GM12878 (cell line): ENCODE measurements at places on chromosomes 11 and 22. TPM values are rescaled to one million over a fixed set of nuclear protein-coding genes. Genes with fewer than 3 reads are reported as not detected.

DNA sequence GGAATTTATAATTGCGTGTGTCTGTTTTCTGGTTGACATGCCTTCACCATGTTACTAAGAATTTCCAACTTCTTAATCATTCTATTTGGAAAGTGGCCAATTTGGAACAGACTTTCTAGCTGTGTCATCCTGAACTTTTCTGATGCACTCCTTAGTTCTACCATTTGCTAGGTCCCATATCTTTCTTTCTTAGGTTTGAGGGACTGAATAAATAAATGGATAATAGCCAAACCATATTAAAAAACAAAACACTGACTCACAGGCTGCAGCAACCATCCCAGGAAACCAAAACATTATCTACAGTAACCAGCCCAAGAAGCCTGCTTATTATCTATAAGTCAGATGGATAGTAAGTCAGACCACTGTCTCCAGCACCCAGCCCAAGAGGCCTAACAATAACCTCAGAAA, 57.5 kb upstream of the PLET1 start:
- no peak for DNase-seq
- no peak overlapping the region for H3K4me3 ChIP-seq
- H3K4me1 ChIP-seq, result no peaks in the 10 kb centered on the region
- no peak overlapping the region for H3K27ac ChIP-seq

- no peak for DNase-seq
- no peak overlapping the region for H3K4me3 ChIP-seq
- peaks cover 36% of the 10 kb centered on the region for H3K27me3 ChIP-seq
- H3K4me1 ChIP-seq, result peaks cover 13% of the 10 kb centered on the region
- no peaks in the 10 kb centered on the region for H3K36me3 ChIP-seq
These were observed 2.7 kb downstream of the NAV2 start for GRCh38 chr11:19715373-19715772.

- no peak for DNase-seq
- no peak overlapping the region for H3K27ac ChIP-seq
- no peaks in the 10 kb centered on the region for H3K36me3 ChIP-seq
- 0 out of 2 replicates have a peak, but pooled peaks cover 3% of the 10 kb centered on the region for H3K27me3 ChIP-seq
- no peaks in the 10 kb centered on the region for H3K4me1 ChIP-seq
These were observed 56.8 kb upstream of the B3GAT1 start for GRCh38 chr11:134468796-134469195.

DNA sequence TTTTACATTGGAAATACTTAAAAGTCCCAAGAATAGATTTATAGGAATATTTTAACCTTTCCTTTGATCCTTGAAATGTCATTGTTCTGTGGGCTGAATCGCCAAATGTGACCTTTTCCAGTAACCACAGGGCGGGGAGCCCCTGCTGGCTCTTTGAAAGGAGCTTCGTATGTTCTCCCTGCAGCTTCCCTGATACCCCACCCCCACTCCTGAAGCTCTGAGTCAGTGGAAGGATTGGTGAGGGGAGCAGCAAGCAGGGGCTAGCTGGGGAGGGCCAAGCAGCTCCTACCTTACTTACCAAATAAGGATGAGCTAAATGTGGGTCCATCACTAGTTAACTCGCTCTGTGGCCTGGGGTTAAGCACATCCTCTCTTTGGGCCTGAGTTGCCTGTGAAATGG, 87.7 kb downstream of the CHST1 start:
- H3K4me1 ChIP-seq, result no peaks in the 10 kb centered on the region
- H3K27me3 ChIP-seq, result no peaks in the 10 kb centered on the region; the same call in none of the 2 replicates
- H3K36me3 ChIP-seq, result no peaks in the 10 kb centered on the region

- no peaks in the 10 kb centered on the region for H3K36me3 ChIP-seq
- no peak for DNase-seq
These were observed 1053.8 kb downstream of the LRRC4C start for GRCh38 chr11:40405614-40406013.

GRCh38 chr11:73929388-73929787, 21.4 kb upstream of the DNAJB13 start:
- H3K4me1 ChIP-seq, result no peaks in the 10 kb centered on the region
- peaks cover 6% of the 10 kb centered on the region for H3K36me3 ChIP-seq
- no peak for DNase-seq
- H3K27me3 ChIP-seq, result no peaks in the 10 kb centered on the region

- no peak overlapping the region for H3K4me3 ChIP-seq
- no peaks in the 10 kb centered on the region for H3K27me3 ChIP-seq
- H3K36me3 ChIP-seq, result no peaks in the 10 kb centered on the region
- DNase-seq, result no peak
- no peak overlapping the region for H3K27ac ChIP-seq
These were observed 48.8 kb downstream of the EXT2 start for GRCh38 chr11:44143987-44144909.

DNA sequence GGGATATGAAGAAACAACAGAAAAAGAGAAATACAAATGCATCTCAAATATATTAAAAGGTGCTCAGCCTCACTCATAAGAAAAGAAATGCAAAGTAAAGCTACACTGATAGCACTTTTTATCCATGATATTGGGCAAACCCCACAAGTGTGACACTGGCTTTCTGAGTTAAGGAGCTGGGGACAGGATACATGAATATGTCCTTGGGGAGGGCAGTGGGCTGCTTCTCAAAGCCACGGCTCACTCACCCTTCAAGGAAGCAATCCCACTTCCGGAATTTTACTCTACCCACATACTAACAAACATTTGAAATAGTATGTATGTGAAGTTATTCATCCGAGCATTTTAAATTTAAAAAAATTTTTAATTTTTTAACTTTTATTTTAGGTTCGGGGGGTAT, 41.1 kb upstream of the SLC22A12 start:
- no peaks in the 10 kb centered on the region for H3K27me3 ChIP-seq
- no peak overlapping the region for H3K27ac ChIP-seq
- H3K4me3 ChIP-seq, result no peak overlapping the region
- no peaks in the 10 kb centered on the region for H3K4me1 ChIP-seq
- H3K36me3 ChIP-seq, result no peaks in the 10 kb centered on the region

DNA sequence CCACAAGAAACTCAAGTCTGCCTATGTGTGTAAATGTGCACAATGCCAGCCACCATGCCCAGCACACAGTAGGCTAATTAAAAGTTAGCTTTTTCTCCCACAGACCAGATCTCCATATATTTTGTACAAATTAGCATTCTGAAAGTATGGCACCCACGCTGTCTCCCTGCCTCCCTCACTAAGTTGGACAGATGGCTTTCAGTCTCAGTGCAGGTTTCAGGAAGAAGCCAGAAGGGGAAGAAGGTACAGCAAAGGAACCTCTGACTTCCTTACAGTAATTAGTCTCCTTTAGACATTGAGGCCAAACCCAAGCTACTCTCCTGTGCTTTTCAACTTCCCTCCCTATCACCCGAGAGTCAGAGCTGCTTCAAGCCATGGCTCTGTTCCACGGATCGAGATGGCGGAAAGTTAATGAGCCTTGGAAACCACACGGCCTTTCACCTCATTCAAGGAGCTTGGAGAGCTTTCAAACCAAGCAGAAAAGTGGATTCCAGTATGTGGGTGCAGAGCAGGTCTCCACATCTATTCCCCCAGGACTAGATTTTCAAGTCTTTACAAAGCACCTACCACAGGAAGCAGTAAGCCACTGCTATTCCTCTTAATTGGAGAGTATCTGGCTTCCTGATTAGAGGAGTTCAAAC, 221.1 kb upstream of the NARS2 start:
- no peak for DNase-seq
- H3K4me1 ChIP-seq, result no peaks in the 10 kb centered on the region
- H3K27me3 ChIP-seq, result no peaks in the 10 kb centered on the region
- no peak overlapping the region for H3K4me3 ChIP-seq
- H3K36me3 ChIP-seq, result no peaks in the 10 kb centered on the region
- H3K27ac ChIP-seq, result no peak overlapping the region

- H3K4me1 ChIP-seq, result no peaks in the 10 kb centered on the region
- no peak for DNase-seq
- H3K4me3 ChIP-seq, result no peak overlapping the region
- no peak overlapping the region for H3K27ac ChIP-seq
- no peaks in the 10 kb centered on the region for H3K27me3 ChIP-seq
These were observed 555.6 kb upstream of the LARGE1 start for GRCh38 chr22:34475886-34476285.

DNA sequence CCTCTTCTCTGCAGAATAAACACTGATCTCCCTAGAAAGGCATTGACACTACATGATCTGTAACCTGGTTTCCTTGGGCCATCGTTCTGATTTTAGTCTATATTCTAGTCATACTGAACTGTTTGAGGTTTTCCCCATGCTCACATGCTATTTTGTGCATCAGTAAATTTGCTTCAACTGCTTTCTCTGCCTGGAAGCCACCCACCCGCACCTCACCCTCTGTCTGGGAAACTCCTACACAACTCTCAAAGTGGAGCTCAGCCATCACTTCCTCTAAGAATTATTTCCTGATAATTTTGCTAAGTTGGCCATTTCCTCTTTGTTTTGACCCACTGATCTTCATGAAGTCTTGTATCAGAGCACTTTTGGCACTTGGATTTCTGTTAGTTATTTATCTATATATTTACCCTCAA, 36.1 kb downstream of the MMP20 start:
- peaks cover 32% of the 10 kb centered on the region for H3K4me1 ChIP-seq
- peak; percentile 78 for DNase-seq
- H3K27ac ChIP-seq, result peak overlapping the region; percentile 48; the same call in 1 of the 2 replicates
- H3K27me3 ChIP-seq, result no peaks in the 10 kb centered on the region; the same call in 1 of the 2 replicates
- no peak overlapping the region for H3K4me3 ChIP-seq

GRCh38 chr11:3159296-3160190, 5.6 kb downstream of the OSBPL5 start:
- no peaks in the 10 kb centered on the region for H3K36me3 ChIP-seq
- no peak for DNase-seq
- peaks cover 8% of the 10 kb centered on the region for H3K27me3 ChIP-seq
- no peaks in the 10 kb centered on the region for H3K4me1 ChIP-seq
- no peak overlapping the region for H3K27ac ChIP-seq

DNA sequence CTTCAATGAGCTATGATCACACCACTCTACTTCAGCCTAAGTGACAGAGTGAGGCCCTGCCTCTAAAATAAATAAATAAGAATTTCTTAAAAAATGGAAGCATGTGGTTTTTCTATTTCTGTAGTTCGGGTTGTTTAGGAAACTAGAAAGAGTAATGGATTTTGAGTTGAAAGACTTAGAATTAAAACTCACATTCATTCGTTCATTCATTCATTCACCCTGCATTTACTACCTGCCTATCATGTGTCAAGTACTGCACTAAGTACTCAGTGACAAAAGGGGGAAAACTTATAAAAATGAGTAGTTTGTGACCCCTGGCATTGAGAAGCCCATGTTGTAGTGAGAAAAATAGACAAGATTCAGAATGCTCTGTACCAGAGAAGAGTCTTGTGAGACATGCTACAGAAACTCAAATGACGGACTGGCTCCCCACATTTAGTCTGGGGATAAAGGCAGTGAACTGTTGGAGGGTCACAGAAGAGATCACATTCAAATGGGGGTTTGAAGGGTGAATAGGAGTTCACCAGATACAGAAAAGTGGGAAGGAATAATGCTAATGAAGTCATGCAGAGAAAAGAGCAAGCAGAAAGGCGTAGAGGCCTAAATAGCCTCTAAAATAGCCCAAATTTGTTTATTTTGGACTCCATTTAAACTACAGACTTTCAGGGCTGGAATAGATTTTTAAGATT, 7.0 kb downstream of the CSRP3 start:
- DNase-seq, result no peak
- H3K4me1 ChIP-seq, result no peaks in the 10 kb centered on the region
- H3K27ac ChIP-seq, result no peak overlapping the region
- H3K27me3 ChIP-seq, result no peaks in the 10 kb centered on the region
- no peaks in the 10 kb centered on the region for H3K36me3 ChIP-seq

DNA sequence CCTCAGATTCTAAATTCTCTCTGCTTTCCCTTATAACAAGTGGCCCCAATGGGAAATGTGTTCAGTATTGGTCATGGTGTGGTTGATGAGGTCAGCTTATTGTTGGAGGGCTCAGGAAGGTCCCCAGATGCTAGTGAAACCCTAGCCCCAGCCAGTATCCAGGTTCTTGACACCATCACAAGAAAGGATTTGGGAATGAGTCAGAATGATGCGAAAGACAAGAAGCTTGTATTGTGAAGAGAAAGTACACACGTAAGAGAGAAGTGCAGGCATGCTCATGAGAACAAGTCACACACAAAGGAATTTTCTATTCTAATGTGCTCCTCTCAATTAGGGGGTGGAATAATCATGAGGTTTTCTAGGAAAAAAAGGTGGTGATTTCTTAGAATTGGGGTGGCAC, 34.9 kb upstream of the TRPC6 start:
- H3K4me1 ChIP-seq, result no peaks in the 10 kb centered on the region
- no peak overlapping the region for H3K27ac ChIP-seq
- 0 out of 2 replicates have a peak, but pooled peaks cover 3% of the 10 kb centered on the region for H3K27me3 ChIP-seq
- DNase-seq, result no peak

- no peak overlapping the region for H3K4me3 ChIP-seq
- H3K4me1 ChIP-seq, result peaks cover 36% of the 10 kb centered on the region; the same call in 1 of the 2 replicates
- DNase-seq, result no peak
- H3K27me3 ChIP-seq, result no peaks in the 10 kb centered on the region
- H3K27ac ChIP-seq, result no peak overlapping the region
These were observed 27.7 kb downstream of the PICALM start for GRCh38 chr11:86040919-86041850.

DNA sequence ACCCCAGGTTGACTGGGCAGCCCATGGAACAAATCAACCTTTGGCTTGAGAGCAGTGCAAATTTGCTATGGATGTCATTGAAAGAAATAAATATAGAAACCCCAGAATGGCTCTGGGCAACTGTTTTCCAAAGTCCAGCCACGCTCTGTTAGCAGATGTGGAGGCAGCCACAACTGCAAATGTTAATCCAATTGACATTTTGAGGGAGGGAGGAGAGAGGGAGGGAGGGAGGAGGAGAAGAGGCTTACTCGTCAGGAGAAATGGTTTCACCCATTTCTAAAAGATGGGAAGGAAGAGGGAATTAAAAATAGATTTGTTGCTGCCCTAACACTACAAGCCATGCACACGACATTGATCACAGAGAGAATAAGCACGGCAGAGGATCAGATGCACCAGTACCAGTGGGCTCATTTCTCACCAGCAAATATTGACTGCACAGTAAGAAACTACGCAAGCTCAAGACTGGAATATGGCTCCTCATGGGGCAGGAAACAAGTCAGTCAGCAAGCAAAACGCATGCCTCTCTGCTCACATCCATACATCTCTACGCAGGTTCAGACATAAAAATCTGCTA, 229.1 kb downstream of the LARGE1 start:
- no peaks in the 10 kb centered on the region for H3K36me3 ChIP-seq
- no peak overlapping the region for H3K27ac ChIP-seq
- H3K4me1 ChIP-seq, result no peaks in the 10 kb centered on the region
- DNase-seq, result no peak
- no peak overlapping the region for H3K4me3 ChIP-seq

DNA sequence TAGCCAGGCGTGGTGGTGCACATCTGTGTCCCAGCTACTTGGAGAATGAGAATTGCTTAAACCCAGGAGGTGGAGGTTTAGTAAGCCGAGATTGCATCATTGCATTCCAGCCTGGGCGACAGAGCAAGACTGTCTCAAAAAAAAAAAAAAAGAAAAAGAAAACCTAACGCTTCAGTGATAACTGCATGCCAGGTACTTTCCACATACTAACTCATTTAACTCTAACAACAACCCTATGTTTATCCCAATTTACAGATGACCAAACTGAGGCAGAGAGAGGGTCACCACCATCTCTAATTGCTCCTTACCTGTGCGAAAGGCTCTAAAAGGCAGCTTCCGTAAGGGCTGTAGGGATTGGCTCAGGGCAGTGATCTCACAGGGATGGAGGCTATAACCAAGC, 11.6 kb downstream of the PISD start:
- DNase-seq, result no peak
- H3K36me3 ChIP-seq, result peaks cover 12% of the 10 kb centered on the region; the same call in 1 of the 2 replicates

- no peaks in the 10 kb centered on the region for H3K4me1 ChIP-seq
- no peak overlapping the region for H3K27ac ChIP-seq
- DNase-seq, result no peak
- no peaks in the 10 kb centered on the region for H3K36me3 ChIP-seq
These were observed 13.0 kb downstream of the CDC42BPG start for GRCh38 chr11:64831411-64831891.

PHRF1 gene
- total RNA-seq, result 39.4 and 43.5 TPM in 2 replicates

KRTAP5-7 gene
- not detected in 2 replicates for total RNA-seq

CECR2 gene
- total RNA-seq, result 0.08 and 0.13 TPM in 2 replicates

FAM118A gene
- total RNA-seq, result 44.6 and 63.1 TPM in 2 replicates

DAGLA gene
- 0.05 TPM in 1 of 2 replicates, not detected in the other for total RNA-seq

JAML gene
- 2.4 and 3.7 TPM in 2 replicates for total RNA-seq
